ENCODE measurements at places on chromosomes 16 and 17.
A peak's percentile ranks its signal among the peaks of the same experiment; 100 is the strongest.

GRCh38 chr17:47295037-47295873, 28.5 kb upstream of the EFCAB13 start:
- no peak for DNase-seq

DNA sequence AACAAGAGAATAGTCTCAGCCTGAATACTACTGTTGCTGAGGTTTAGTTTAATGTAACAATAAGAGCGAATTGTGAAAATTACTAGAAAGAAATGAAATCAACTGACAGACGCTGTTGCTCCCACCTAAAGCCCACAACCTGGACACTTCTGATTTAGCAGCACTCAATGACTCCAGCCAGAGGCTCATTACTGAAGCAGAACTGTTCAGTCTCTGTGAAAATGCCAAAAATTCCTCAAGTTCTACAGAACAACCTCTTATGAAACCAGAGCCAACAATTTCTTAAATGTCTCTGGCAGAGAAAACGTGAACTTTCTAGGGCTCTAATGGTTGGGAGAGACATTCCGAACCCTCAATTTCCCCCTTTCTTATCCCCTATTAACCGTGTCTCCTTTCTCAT, 9.9 kb downstream of the PSME3IP1 start:
- no peak for DNase-seq

GRCh38 chr16:66740533-66740932, 10.9 kb downstream of the DYNC1LI2 start:
- no peak for DNase-seq

- no peak for DNase-seq
Observed at GRCh38 chr16:51967646-51968045, 579.3 kb downstream of the TOX3 start.

- DNase-seq = no peak
Observed at GRCh38 chr17:16443511-16444257, 28.3 kb downstream of the TRPV2 start.

DNA sequence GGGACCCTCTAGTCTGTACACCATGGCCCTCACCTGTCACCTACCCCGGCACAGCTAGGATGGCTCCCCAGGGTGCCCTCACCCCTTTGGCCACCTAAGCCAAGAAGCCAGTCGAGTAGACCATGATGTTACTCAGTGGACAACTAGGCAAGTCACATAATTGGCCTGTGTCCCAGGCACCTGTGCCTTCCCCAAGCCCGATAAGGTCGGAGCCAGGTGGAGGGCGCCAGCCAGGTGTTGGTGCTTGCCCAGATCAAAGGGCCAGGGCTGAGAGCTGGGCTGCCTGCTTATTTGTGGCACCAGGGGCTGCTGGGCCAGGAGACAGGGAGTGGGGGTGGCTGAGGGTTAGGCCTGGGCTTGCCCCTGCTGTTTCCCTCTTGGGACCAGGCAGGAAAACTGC, 16.8 kb downstream of the SPNS2 start:
- DNase-seq = no peak

- no peak for DNase-seq
Observed at GRCh38 chr16:12295395-12295794, 318.9 kb downstream of the SNX29 start.

DNA sequence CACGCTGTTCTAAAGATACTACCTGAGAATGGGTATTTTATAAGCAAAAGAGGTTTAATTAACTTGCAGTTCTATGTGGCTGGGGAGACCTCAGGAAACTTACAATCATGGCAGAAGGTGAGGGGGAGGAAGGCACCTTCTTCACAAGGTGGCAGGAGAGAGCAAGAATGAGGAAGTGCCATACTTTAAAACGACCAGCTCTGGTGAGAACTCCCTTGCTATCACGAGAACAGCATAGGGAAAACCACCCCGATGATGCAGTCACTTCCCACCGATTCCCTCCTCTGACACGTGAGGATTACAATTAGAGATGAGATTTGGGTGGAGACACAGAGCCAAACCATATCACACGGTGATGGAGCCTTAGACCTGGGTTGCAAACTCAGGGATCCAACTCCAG, 317.5 kb upstream of the EEF2KMT start:
- DNase-seq = no peak

GRCh38 chr17:55576996-55577586, 65.8 kb upstream of the SMIM36 start:
- DNase-seq = peak; percentile 47

DNA sequence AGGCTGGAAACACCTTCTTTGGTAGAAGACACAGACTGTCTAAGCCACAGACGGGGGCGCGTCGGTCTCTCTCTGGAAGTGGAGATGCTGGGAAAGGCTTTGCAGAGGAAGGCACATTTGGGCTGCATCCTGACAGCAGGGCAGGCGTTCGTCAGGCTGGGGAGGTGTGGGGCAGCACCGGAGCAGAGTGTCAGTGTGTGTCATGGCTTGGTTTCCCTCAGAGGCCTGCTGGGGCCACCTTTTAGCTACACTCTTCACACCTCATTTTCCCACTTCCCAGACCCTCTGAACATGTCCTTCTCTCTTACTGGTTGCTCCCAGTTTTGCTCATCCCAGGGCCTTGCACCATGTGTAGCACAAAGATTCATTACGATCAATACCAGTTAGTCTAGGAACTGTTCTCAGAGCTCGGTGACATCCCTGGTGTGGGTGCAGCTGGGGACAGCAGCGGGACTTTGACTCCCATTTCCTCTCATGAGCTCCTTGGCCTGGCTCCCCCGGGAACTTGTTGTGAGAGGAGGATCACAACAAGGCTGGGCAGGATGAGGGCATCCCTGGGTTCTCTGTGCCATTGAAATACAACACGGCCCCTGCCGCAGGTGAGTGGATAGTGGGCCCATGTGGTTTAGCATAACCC, 33.1 kb downstream of the SMARCE1 start:
- no peak for DNase-seq

GRCh38 chr17:67717192-67717623, 528 bp upstream of the NOL11 start:
- no peak for DNase-seq

DNA sequence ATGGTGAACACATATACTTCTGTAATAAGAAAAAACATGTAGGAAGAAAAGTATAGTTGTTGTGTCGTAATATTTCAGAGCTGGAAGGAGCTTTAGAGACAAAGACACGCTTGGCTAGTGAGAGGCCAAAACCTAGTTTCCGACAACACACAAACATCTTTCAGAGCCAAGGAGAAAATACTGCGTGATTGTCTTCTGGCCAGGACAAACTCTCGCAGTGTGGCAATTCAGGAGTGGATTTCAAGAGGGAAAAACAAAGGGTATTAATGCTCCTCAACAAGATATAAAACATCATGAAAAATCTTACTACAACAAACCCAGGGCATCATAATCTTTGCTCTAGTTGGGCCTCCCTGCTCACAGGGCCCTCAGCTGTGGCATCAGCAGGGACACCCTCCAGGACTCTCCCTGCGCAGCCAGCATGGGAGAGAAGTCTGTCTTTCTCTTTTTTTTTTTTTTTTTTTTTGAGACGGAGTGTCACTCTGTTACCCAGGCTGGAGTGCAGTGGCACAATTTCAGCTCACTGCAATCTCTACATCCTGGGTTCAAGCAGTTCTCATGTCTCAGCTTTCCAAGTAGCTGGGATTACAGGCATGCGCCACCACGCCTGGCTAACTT, 66.4 kb downstream of the CYB5B start:
- no peak for DNase-seq

DNA sequence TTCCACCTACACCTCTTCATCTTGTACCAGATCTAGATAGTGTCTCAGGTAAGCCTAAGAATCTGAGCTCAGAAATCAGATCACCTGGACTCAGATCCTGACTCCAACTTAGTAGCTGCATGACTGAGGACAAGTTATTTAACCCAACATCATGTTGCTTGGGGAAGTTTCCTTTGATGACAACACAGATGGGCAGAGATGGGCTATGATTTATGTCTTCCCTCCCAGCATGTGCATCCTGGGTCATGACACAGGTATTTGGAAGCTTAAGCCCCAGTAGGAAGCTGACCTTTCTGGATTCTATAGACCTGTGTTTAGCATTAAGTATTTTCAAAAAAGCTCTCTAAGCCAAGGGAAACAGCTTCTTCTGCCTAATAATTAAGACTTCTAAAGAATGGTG, 12.4 kb upstream of the HEATR6 start:
- DNase-seq = no peak

- no peak for DNase-seq
Observed at GRCh38 chr17:70071127-70071526, 3.9 kb upstream of the KCNJ16 start.

- DNase-seq = no peak
Observed at GRCh38 chr17:65301184-65301583, 164.0 kb downstream of the RGS9 start.

DNA sequence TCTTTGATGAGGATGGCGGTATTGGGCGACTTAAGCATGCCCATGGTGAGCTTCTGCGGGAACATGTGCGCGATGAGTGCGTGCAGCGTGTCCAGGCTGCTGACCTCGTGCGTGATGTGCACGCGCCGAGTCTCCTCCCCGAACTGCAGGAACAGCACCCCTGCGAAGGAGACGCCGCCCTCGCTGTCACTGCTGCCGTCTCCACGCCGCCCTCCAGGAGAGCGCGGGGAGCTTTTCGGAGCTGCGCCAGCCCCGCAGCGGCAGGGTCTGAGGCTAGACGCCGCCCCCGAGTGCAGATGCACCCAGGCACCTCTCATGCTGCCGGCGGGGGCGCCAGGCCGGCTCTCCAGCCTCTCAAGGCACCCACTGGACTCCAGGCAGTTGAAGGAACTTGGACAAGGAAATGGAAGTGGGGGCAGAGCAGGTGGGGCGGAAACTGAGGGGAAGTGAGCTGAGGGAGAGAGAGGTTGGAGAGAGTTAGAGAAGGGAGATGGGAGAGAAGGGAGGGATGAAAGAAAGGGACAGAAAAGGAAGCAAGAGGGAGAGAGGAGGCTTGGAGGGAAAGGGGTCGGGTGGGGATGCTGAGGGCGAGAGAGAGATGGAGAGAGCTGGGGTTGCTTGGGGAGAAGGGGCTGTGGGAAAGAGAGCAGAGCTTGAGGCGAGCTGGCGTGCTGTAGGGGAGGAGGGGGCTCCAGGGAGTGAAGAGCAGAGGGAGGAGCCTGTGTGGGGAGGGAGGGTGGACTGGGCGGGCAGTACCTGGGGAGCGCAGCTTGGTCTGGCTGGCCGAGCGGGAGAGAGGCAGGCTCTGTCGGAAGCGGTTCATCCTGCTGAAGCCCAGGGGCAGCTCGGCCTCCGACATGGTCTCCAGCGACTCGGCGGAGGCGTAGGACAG, 42.1 kb downstream of the SRCIN1 start:
- peak; percentile 15 for DNase-seq

DNA sequence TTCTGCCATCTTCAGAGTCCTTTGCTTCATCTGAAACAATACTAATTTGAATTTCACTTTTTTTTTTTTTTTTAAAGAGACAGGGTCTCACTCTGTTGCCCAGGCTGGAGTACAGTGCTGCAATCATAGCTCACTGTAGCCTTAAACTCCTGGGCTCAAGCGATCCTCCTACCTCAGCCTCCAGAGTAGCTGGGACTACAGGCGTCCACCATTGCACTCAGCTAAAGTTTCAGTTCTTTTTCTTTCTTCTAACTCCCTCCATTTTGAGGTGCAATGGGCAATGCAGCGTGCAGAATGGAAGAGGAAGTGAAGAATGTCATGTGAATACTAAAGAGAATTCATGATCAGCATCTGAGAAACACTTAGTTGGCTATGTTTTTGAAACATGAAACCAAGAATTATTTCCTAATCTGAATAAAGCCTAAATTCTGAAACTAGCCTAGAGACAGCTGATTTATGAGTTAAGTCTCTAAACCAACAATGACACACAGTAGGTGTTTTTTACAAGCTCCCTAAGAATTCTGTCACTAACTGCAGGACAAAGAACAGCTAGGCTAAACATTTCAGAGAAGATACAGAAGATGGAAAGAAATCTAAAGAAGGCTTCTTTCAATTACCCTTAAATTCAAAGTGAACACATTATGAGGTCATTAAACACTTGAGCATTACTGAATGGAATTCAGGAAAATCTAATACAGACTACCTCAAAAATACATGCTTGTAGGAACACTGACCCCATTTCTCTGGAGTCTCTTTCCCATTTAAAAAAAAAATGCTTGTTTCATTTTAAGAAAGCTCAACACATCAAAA, 21.0 kb downstream of the SNN start:
- no peak for DNase-seq

DNA sequence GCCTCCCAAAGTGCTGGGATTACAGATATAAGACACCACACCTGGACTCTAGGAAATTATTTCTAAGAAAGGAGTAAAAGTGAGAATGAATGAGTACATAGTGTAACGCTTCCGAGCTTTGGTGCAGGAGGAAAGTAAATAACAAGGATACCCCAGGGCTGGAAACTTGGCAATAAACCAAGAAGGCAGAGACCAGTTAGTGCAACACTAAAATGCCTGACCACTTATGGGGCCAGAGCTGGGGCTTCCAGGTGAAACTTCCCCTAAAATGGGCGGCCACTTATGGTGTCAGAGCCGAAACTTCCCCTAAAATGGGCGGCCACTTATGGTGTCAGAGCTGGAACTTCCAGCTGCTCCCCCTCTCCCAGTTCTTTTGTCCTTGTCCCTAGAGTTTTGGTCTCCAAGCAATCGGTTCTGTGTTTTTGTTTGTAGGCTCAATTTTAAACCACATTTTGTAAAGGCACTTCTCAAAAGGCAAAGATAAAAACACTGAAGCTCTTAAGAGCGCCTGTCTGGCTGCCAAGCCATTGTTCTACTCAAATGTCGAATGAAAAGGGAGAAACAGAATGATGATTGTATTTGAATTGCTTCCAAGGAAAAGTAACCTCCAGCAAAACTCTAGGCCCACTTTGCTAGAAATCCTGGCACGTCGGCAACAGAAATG, 63.9 kb downstream of the NXN start:
- DNase-seq = no peak

GRCh38 chr17:82384730-82385481, 13.3 kb downstream of the UTS2R start:
- DNase-seq = no peak

DNA sequence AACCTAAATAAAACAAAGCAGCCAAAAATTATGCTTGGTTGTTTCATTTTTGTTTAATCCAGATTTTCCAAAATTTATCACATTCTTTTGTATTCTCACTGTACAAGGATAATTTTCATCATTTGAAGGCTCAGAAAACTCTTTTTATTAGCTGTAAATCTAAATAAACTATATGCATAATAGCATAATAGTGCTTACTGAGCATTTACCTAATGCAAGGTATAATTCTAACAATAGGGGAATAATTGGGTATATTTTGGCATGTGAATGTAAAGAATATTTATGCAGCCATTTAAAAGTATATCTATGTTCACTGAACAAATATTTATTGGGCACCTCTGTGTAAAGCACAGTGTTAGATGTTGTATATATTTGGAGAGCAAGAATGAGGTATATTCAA, 17.0 kb downstream of the PALB2 start:
- no peak for DNase-seq

DNA sequence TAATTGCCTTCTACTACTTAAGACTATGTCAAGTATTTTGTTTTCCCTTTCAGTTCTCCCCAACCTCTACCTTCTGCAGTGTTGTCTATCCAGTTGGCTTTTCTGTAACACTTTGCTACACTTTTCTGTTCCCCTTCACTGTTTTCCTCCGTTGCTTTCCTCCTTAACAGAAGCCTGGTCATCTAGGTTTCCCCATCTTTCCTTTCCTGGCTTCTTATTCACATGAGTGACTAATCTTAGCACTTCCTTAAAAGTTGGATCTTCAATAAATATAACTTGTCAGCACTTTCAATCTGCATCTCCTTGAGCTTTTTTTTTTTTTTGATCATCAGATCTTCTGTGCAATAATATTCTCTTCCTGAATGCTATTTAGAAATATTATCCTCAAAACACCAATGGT, 2.8 kb upstream of the SLFN11 start:
- no peak for DNase-seq

- DNase-seq = no peak
Observed at GRCh38 chr16:52819808-52820207, 232.9 kb downstream of the CHD9NB start.

GRCh38 chr17:79353548-79353947, 257.3 kb downstream of the RBFOX3 start:
- no peak for DNase-seq
